ENCODE measurements at places on chromosomes 7 and 10.

GRCh38 chr7:94368371-94368791, 26.3 kb upstream of the COL1A2 start:
- DNase-seq, result peak; percentile 97

- DNase-seq, result no peak
These were observed 16.4 kb upstream of the ITPRID1 start for GRCh38 chr7:31497516-31497915.

- peak; percentile 65 for DNase-seq
These were observed 139.4 kb downstream of the EPC1 start for GRCh38 chr10:32207544-32207943.

- no peak for DNase-seq
These were observed 281.1 kb upstream of the SP4 start for GRCh38 chr7:21146642-21147423.

DNA sequence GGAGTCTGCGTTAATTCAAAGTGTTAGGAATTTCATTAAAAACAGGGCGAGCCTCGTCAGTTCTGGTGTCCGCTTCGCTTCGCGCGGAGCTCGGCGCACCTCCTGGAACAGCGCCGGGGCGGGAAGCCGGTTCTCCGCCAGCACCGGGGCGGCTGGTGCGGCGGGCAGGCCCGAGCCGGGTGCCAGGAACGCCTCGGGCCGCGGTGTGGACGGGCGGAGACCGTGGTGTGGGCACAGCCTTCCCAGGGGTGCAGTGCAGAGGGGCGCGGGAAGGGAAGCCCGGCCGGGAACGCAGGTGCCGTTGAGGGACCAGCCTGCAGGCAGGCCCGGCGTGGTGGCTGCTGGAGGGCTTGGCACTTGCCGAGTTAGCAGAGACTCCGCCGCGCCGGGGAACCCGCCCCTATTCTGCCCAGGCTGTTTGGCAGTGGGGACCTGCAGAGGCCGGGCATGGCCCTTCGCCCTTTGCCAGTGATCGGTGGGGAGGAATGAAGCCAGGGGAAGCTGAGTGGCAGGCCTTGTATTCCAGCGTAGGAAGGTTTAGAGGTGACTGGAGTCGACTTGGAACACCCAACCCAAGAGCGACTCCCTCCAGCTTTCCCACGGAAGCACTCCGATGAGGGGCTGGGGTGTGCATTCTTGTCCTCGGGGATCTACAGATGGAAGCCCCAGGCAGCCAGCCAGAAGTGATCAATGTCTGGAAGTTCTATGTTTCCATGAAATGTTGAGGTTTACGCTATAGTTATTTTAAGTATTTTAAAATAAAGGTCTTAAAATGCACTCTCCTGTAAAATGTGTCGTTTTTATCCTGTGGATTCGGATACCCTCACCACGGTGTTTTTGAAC, 945 bp upstream of the RHEB start:
- peak; percentile 10 for DNase-seq

GRCh38 chr10:117463545-117463920, 79.0 kb upstream of the EMX2 start:
- no peak for DNase-seq

DNA sequence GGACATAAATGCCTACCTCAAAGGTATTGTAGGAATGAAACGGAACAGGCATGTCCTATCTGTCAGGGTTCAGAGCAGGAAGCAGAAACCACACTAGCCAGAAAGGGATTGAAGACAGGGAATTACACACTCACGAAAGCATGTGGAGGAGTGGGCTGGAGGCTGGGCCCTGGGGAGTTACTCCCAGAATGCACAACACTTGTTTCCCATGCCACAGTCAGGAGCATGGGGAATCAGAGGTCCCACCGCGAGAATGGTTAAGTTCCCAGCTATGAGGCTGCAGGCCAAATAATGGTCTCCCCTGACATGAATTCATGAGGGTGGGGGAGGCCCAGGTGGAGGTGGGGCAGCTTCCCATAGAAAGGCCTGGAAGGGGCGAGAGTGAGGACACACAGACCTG, 212.7 kb downstream of the HERPUD2 start:
- DNase-seq, result no peak

GRCh38 chr10:109721453-109722064, 201.8 kb downstream of the XPNPEP1 start:
- no peak for DNase-seq
